Stimulated activated naive CD8-positive, alpha-beta T cell treated with anti-CD3 and anti-CD28 coated beads, Interleukin-15, Interleukin-2, amounts not matched to agents 100 U/mL and 50 U/mL, for 24 hours (primary cell): ENCODE measurements at places on chromosomes 2 and 18.
A peak's percentile ranks its signal among the peaks of the same experiment; 100 is the strongest.

DNA sequence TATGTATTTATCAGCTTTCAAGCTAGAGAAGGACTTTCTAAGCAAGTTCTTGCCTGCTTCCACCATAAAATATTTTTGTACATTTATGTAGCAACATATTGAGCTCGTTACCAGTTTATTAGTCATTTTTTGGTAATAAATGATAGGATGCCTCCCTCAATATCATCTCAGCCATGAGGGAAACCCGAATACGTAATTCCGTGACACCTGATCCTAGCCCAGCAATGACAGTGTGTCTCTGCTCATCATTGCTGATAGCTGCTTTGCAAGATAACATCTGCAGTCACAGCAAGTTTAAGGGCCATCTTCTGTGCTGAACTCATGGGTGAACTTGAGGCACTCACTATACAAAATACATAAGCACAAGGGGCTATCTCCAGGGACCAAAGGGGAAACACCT, 62.2 kb downstream of the COL6A3 start:
- DNase-seq: no peak

DNA sequence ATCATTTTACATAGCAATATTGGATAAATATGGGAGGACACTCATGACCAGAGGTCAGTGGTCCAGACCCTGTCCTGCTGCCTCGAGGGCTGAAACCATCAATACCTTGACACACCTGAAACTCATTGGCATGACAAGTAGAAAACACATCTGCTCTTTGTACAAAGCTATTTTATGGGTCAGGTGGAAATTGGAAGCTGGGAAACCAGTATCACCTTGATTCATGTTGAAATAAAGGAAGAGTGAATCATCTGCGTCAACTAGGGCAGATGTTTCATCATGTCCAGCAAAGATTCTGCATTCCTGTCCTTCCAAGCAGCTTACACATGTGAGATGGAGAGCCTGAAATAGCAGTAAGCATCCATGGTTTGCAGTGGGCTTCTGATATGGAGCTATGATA, 80.0 kb upstream of the ERBB4 start:
- DNase-seq: no peak

- DNase-seq: no peak
These were observed 1466.3 kb downstream of the DPP10 start for GRCh38 chr2:115908731-115909130.

GRCh38 chr2:206443735-206444527, 599 bp downstream of the ADAM23 start:
- peak; percentile 20 for DNase-seq

DNA sequence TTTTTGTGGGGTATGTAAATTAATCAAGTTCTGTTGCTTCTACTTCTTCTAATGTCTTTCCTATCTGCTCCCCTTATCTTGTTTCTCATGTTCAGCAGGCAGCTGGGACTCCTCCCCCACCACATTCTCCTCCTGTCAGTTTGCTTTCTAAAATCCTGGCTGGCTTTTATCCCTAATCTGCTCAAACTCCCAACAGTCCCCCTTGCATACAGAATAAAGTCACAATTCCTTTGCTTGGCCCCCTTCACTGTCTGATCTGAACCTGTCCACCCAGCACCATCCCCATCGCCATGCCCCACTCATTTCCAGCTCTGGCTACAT, 2.2 kb downstream of the CFAP221 start:
- no peak for DNase-seq

GRCh38 chr2:108632332-108633160, 86.7 kb upstream of the RANBP2 start:
- DNase-seq: no peak
